ENCODE measurements at places on chromosomes 1 and 21.
A peak's percentile ranks its signal among the peaks of the same experiment; 100 is the strongest.

- peak; percentile 18 for DNase-seq
Observed at GRCh38 chr1:22317231-22317919, 134.3 kb upstream of the ZBTB40 start.

GRCh38 chr1:211920141-211920572 is 89.6 kb upstream of the LPGAT1 start:
- DNase-seq: peak; percentile 63

GRCh38 chr1:152968248-152968647 is 2.2 kb upstream of the SPRR4 start:
- DNase-seq: no peak

DNA sequence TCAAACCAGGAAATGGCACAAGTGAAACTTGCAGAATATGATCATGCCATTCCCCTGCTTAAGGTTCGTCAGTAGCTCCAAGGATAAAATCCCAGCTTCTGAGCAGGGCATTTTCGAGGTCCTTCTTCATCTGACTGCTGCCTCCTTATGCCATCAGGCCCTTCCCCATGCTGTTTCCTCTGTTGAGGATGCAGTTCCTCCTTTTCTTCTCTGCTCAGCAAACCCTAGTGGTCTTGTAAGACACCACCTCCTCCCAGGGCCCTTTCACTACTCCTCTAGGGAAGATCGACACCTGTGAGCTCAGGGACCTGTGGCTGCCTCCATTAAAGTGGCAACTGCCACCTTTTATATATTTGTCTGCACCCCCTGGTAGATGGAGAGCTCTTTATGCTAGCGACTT is 62.1 kb upstream of the JUN start:
- no peak for DNase-seq

DNA sequence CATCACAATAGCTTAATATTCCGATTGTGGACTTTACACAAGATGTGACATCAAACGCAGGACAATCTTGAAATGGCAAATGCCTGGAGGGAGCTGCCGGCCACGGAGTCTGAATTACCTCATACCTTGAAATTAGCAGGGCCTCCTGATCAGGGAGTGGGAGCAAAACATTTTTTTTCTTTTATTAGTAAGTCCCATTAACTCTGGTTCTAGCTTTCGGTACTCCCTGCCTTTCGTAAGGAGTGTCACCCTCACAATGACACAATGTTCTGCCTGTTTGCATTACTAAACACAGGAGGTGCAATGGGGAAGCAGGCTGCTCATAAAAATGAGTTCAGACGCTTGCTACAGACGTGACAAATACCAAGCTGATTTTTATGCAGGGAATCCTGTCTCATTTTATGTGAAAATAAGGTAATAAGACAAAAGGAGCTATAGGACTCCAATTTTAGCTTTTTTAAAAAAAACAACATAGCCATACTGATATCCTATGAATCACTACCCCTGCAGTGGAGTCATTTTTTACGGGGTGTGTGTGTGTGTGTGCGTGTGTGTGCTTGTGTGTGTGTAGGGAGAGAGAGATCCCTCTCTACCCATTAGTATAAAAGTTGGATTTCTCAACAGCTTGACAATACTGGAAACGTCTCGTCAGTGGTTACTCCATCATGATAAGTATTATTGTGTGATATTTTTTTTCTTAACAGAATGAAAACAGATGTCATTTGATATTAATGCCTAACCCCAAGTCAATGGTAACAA is 205.1 kb upstream of the RUNX1 start:
- peak; percentile 61 for DNase-seq

- DNase-seq: peak; percentile 54
Observed at GRCh38 chr1:229947968-229948367, 119.1 kb upstream of the GALNT2 start.

DNA sequence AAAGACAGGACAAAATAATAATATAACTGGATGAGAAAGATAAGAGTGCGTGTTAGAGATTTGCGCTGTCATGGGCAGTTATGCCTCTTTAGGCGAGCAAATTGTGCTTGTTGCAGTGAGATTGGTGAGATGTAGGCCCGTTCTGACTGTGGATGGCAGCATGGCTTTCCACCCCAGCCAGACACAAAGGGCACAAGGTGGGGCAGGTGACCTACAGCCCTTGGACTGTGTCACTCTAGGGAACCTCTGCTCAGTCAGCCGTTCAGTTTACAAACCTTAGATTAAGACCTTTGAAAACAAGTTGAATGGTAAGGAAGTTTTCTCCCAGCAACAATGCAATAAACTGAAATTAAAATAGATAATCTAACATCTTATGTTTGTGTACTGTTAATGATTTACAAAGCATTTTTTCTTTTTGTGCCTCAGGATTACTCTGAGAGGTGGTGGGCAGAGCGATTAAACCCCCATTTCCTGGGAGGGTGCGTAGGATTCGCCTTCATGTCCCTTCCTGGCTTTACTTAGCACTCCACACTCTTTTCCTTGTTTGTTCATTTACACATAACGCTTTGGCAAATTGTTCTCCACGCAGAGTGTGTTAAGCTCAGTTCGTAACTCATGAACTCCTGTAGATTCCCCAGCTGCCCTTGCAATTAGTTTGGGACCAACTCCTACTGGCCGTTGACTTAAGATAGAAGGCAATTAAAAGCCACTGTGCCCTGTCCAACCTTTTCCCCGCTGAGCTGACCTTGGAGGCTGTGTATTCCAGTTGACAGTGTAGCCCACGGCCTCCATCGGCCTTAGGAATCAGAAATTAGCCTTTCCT is 58.1 kb upstream of the IGSF5 start:
- DNase-seq: no peak

DNA sequence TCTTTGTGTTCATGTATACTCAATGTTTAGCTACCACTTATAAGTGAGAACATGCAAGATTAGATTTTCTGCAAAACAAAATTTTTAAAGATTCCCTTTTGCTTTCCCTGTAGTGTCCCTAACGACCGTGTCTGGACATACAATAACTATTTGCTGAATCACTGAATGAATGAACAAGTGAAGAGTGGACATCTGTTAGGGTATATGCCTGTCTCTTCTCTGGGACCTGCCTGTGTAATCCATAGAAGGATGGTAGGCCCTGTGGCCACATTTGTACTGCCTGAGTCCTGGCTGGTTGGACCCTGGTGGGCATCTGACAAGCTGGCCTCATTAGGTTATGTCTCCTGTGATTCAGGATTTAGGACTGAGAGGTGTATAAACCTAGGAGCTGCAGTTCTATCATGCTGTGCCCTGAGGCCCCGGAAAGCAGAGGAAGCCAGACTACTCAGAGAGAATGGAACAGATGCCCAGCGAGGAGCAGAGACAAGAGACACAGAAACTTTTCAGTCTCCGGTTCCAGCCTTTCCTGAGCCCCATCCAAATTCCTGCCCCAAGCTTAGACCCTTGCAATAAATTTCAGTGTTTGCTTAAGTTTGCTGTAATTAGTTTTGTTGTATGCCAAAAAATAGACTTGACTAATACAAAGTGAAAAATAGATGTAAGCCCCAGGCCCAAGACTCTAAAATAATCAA is 7.5 kb upstream of the NCF2 start:
- DNase-seq: no peak

GRCh38 chr1:66464802-66465201 is 69.2 kb upstream of the SGIP1 start:
- DNase-seq: peak; percentile 30

GRCh38 chr1:6419804-6420453 is at the start of gene HES2:
Gene HES2 (minus strand): TSS chr1:6419919. CDS start chr1:6419820, 99 bp downstream.
- peak; percentile 58 for DNase-seq

GRCh38 chr1:22710701-22711049 is at the start of gene EPHB2:
Gene EPHB2 (plus strand): TSS chr1:22710839. CDS start chr1:22710983, 144 bp downstream.
- DNase-seq: peak; percentile 33

- DNase-seq: peak; percentile 21
Observed at GRCh38 chr1:40476924-40477677, at the start of gene ZFP69. Gene ZFP69 (plus strand): TSS chr1:40477290. CDS start chr1:40479362, 2,072 bp downstream.

- DNase-seq: peak; percentile 80
Observed at GRCh38 chr1:168466092-168466713, 77.6 kb downstream of the XCL2 start.

GRCh38 chr1:74180490-74180889 is 17.5 kb downstream of the LRRIQ3 start:
- DNase-seq: peak; percentile 67

DNA sequence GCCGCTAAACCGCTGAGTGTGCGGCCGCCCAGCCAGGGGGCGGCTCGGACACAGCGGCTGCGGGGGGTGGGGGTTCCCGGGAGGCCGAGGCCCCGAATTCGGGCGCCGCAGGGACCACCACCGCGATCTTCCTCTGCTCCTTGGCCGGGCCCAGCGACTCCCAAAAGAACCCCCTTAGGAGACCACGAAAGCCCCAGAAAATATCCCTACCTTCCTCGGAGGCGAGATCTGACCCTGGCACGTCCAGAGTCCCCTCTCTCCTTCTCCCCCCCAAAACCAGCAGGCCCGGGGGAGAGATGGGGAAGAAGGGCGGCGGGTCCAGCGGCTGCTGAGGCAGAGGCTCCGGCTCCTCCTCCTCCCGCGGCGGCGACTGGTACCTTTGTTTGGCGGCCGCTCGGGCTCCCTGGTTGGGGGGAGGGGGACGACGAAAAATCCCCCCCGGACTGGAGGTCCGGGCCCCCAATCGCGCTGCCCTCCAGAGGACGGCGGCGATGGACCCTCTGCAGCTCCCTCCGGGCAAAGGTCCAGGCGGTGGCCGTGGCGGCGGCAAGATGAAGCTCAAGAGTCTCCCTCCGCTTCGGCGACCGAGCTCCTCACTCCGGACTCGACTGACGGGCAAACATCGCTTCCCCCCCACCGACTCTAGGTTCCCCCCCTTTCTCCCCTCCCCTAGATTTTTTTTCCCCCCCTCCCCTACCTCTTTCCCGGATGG is at the start of gene ARID4B:
Gene ARID4B (minus strand): TSS at position 621 of the 712 bp plus-strand sequence. CDS start 1,260 bp downstream, outside the sequence.
- no peak for DNase-seq

GRCh38 chr1:23574265-23574754 is 15.0 kb upstream of the ID3 start:
- no peak for DNase-seq

DNA sequence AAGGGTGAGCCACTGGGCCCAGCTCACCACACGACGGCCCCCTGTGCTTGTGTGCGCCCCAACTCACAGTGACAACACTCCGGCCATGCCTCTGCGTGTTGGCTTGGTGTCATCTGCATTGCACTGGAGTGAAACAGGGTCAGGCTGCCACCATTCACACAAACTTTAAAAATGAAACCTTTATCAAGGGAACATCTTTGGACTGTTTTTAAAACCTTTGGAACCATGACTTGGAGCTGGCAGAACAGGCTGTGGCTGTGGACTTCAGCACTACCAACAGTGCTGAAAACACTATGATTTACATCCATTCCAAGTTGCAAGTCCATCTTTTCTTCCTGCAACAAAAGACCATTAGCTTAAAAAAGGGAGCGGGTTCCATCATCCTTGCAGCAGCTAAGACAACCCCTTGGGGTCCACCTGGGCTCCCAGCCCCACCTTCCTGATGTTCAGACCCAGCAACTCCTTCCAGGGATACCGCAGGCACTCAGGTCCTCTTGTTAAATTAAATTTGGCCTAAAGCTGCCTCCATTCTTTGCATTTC is 25.6 kb downstream of the POFUT2 start:
- DNase-seq: no peak

- no peak for DNase-seq
Observed at GRCh38 chr21:46129846-46130651, 25.3 kb downstream of the FTCD start.

DNA sequence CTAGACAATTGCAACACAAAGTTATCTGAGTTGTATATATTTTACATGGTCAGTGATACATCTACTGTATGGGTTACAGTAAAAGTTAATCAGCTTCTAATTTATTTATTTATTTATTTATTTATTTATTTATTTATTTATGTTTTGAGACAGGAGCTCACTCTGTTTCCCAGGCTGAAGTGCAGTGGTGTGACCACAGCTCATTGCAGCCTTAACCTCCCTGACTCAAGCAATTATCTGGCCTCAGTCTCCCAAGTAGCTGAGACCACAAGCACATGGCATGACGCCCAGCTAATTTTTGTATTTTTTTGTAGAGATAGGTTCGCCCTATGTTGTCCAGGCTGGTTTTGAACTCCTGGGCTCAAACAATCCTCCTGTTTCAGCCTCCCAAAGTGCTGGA is 241.6 kb downstream of the PTPRC start:
- peak; percentile 55 for DNase-seq

GRCh38 chr1:51553911-51554310 is 34.8 kb upstream of the EPS15 start:
- DNase-seq: no peak

DNA sequence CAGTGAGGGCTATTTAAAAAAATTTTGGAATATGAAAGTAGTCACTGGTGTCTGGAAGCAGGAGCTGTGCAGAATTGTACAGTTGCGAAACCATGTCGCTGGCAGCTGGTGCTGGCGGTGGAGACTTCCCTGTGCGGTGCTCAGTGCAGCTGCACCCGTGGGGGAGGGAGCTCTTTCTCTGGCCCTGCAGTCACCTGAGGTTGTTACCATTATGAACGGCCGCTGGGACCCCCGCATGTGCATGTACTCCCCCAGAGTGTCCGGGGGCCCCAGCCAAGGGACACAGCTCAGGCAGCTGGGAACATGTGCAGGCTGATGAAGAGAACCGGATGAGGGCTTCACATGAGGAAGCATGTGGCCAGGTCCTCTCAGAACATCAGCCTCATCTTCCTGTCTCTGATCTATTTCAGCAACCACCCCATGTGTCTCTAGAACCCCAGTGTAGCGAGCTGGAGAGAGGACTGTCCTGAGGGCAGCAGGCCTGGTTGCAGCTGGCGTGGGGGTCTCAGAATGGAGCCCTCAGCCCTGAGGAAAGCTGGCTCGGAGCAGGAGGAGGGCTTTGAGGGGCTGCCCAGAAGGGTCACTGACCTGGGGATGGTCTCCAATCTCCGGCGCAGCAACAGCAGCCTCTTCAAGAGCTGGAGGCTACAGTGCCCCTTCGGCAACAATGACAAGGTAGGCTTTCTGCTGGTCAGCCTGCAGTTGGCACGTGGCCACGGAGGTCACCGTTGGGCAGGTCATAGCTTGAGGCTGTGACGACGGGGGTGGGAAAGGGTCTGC is at the start of gene TRPM2:
Gene TRPM2 (plus strand): TSS at position 431 of the 780 bp plus-strand sequence. CDS start 80 bp downstream, at position 511.
- peak; percentile 37 for DNase-seq

- DNase-seq: no peak
Observed at GRCh38 chr1:40337443-40337842, 20.4 kb upstream of the COL9A2 start.

GRCh38 chr1:157186281-157186992 is 48.2 kb upstream of the ETV3 start:
- DNase-seq: no peak

GRCh38 chr1:230868736-230869385 is 540 bp upstream of the C1orf198 start:
- DNase-seq: peak; percentile 56

GRCh38 chr1:115329965-115330364 is 8.1 kb downstream of the NGF start:
- DNase-seq: no peak

Data from MCF 10A (cell line).